ENCODE measurements at places on chromosomes 7 and 10.

DNA sequence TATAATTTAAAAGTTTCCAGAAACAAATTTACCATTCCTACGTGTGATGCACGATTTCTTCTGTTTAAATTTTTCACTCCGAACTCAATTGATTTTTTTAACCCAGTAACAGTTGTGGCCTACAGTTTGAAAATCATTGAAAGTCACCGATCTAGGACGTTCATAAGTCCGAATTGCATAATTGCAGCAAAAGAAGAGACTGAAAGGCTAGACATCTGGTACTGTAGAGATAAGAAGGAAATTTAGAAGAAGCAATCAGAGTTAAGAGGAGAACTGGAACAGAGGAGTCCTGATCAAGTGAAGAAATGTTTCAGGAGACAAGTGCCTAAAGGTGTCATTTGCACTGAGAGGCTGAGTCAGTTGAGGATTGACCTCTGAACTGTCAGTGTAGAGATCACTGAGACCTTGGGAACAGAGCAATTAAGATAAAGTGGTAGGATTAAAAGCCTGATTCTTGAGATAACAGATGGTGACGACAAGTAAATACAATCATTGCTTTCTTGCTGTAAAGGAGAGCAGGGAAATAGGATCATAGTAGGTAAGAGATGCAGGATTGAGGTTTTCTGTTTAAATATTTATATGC, 73.5 kb downstream of the ZFAND4 start:
- no peak for DNase-seq

DNA sequence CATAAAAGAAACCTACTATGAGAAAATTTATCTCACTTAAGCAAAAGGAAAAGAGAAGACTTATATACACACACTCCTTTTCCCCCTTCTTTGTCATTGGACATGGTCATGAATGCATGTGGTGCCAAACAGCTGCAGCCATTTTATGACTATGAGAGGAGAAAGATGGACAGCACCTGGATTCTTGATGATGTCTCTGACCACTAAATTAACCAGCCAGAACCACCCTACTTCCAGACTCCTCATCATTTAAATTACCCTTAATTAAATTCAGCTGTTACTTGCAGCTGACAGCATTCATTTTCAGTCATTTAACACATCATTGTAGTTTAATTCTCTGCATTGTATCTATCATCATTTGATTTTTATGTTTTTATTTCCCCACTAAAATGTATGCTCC, 379.0 kb upstream of the HPS1 start:
- no peak for DNase-seq

DNA sequence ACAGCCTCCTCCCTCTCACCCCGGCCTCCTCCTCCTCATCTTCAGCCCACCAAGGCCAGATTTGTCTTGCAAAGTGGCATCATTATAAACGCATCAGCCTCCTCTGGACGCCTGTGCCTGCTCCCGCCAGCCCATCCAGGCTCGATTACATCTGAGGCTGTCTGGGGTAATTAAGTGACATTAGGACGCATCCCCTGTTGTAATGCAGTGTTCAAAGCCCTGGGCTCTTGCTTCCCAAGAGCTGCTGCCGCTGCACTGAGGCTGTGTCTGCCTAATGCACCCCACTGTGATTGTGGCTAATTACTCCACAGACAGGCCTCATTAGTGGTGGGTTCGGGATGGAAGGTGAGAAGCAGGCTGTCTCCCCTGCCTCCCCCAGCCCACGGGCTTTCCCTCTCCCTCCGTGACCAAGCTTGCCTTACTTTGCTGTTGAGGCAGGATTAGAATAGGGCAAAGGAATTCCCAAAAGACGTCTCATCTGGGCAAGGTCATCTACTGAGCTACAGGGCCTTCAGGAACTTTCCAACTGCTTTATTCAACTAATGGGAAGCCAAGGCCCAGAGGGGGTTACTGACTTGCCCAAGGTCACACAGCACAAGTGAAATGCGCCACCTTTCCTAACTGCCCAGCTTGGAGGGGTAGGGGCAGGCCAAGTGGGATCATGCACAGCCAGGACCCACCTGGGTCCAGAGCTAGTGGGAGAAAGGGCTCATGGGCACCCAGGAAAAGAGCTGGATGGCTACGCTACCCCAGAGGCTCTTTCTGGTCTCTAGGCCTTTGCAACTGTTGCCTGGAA, 66.2 kb upstream of the PCBD1 start:
- no peak for DNase-seq

DNA sequence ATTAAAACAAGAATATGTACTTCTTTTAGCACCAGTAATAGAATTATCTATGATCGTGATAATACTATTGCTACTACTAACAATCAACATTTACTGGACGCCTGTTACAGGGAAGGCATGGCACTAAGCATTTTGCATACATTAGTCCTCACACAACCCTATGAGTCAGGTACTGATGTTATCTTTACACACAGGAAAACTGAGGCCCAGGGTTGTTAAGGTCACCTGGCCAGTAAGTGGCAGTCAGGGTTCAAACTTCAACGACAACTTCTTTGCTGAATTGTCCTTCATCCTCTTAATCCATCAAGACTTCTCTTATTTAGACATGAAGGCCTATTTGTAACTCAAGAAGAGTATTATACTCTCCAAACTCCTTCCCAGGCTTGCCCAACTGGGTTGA, 41.9 kb upstream of the ACSL5 start:
- DNase-seq: no peak
